ENCODE measurements at places on chromosomes 11 and 22.
A peak's percentile ranks its signal among the peaks of the same experiment; 100 is the strongest.

DNA sequence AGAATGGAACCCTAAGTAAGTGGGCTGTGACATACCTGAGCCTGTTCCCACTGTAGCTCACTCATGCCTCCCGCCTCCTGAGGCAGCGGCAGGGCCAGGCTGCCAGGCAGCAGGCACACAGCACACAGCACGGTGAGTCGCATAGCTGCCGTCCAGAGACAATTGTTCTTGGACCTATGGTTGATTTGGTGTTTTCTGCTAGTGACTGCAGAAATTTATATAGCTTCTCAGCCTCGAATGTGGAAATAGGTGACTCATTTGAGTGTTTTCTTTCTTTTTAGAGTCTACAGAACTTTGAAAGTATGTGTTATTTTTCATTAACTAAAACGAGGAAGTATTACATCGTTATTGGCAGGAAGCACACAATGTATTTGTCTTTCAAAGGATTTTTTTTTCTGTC is at the start of gene MMP7:
Gene MMP7, minus strand, starts transcription at position 190 of the 400 bp plus-strand sequence. Its CDS starts 47 bp downstream, at position 143.
- DNase-seq, result peak; percentile 62

DNA sequence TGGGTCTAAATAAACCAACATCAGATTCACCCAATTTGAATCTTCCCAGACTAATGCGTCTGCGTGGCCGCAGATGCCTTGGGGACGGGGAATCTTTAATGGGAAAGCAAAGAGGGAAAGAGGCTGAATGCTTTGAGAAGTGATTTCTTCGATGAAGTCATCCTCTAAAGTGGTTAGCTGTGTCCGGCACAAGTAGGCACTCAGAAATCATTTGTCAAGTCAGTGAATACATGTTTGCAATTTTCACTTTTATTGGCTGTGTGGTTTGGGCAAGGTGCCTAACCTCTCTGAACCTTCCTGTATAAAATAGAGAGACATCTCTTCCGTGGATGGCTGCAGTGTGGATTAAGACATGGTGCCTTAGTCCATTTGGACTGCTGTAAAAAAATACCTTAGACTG is 19.7 kb upstream of the IFT27 start:
- DNase-seq, result no peak

GRCh38 chr11:115678942-115679341 is 174.7 kb upstream of the CADM1 start:
- no peak for DNase-seq

DNA sequence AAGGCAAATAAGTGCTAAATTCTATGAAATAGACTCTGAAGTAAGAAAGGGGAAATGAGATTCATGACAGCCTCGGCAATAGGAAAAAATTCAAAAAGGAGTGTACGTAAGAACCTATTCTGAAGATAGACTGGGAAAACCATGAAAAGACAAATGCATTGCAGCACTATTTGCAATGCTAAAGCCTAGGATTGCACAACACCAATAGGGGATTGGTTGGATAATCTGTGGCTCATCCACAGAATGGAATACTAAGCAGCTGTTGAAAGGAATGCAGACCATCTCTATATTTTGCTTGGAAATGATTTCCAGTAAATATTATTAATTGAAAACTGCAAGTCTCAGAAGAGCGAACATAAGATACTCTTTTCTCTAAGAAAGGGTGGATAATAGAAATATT is 91.7 kb upstream of the CLMP start:
- peak; percentile 39 for DNase-seq
